ENCODE measurements at places on chromosomes 3 and 15.

DNA sequence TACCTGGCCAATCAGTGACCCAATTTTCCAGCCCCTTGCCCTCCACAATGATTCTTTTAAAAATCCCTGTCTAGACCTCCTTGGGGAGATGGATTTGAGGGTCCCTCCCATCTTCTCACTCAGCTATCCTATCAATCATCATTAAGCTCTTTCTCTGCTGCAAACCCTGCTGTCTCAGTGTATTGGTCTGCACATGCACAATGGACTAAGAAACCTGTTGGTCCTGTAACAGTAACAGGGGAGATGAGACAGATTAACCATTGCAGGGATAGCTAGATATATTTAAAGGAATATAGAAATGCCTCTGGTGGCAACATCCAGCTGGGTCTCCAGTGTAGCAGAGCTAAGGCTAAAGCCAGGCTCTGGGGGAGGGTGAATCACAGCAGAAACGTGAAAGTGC is 74.6 kb upstream of the CHRNA7 start:
- no peak for DNase-seq

DNA sequence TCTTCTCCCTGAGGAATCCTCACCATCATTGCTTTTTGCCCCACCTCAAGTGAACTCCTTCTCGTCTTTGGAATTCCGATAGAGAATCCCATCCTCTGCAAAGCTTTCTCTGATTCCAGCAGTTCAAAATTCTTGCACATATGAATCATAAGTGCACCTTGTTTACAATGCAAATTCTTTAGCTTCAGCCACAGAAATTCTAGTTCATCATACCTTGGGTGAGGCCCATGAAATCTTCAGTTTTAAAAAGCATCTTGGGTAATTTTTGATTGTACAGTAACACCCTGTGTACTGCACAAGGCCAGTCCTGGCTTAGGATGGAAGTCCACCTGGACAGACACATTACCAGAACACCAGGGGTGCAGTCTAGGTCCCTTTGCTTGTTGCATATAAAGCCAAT is 30.8 kb downstream of the MDFIC2 start:
- DNase-seq, result no peak

DNA sequence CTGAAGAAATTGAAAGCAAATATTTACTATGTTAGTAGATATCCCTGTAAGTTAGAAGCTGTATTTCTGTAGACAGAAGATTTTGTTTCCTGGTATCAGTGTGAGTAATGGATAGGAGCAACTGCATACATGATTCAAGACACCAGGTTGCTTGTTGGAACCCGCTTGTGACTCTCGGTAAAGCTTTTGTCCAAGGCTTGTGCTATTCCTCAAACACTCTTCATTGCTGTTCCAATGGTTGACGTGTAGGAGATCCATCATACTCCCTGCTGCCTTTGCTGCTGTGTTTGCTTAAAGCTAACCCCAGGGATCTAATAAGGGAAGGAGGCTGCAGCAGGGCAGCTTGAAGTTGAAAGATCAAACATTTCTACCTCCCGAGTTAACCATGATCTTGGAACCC is 160.1 kb downstream of the RSRC1 start:
- no peak for DNase-seq

GRCh38 chr3:69009559-69010410 is 3.7 kb downstream of the EOGT start:
- DNase-seq, result no peak

DNA sequence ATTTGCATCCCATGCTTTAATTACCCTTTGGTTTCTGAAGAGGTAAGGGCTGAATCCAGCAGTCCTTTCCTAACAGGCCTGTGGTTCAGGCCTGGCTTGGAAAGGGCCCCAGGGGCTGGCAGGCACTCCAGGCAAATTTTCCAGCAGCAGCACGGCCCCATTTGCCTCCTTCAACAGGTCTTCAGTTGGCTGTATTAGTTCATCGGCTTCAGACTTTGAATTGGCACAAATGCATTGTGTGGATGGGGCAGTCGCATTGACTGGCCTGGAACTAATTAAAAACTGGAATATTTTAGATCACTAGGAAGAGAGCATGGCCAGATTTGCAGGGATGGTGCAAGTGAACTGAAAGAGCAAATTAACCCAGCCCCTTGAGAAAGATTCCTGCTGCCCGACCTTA is 207.8 kb upstream of the MCTP2 start:
- no peak for DNase-seq

GRCh38 chr3:155682426-155683343 is 62.2 kb downstream of the PLCH1 start:
- no peak for DNase-seq

DNA sequence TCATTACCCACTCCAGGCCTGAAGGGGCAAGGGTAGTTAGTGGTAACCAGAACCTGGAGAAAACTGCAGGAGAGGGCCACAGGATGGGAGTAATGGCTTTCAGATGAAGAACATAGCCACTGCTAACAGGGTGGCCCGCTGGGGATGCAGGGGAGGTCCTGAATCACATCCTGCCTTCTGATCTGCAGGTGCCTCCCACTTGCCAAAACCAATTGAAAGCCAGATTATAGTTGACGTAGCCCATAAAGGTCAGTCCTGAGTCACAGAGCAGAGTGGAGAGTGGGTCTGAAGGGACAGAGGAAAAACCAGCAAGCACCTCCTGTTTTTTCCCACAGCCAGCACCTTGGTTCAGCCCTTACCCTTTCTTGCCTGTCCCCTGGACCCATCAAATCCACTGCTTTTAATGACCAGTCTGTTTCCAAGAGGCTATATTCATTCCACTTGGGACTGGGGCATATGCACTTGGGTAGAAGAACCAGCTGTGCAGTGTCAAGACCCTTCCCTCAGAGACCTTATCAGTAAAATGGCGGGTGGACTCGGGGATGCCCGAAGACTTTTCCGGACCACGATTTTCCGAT is 646 bp upstream of the SLC35G2 start:
- DNase-seq, result peak; percentile 21

DNA sequence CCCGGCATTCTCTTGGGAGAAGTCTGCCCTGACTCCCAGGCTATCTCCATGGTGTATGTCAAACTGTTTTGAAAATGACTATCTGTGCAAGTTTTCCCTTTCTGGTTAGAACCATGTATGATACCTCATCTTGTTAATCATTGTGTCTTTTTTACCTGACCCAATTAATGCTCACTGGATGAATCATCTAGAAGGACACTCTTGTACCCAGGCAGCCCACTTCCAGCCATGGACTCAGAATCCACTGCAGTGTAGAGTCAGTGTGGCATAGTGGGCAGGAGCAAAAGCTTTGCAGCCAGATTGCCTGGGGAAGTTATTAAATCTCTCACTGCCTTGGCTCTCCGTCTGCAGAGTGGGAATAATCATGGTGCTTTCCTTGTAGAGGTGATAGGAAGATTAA is 1.2 kb downstream of the FAM3D start:
- no peak for DNase-seq

DNA sequence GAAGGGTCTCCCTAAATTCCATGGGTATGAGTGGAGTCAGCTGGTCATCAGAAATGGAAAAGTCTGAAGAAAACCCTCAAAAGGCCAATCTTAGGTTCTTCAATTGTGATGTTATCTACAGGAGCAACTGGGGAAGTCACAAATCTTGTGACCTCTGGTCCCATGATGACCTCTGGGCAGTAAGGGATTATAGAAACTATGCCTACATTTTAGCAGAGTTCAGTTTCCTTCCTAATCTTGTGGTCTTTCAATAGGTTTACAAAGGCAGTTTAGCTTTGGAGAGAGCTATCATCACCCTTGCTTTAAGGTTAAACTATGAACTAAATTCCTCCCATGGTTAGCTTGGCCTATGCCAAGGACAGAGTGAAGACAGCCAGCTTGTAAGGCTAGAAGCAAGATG is 225.1 kb downstream of the DPH6 start:
- no peak for DNase-seq

DNA sequence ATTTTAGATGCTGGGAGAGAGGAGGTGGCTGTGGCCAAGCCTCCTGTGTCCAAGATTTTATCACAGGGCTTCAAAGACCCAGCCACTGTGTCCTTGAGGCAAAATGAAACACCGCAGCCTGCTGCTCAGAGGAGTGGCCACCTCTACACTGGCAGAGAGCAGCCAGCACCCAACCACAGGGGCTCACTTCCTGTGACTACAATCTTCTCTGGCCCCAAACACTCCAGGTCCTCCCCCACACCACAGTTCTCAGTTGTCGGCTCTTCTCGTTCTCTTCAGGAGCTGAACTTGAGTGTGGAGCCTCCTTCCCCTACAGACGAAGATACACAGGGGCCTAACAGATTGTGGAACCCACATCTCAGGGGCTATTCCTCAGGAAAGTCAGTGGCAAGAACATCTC is 45.6 kb downstream of the CDAN1 start:
- no peak for DNase-seq

- DNase-seq, result no peak
Observed at GRCh38 chr15:83104141-83104540, 3.3 kb upstream of the TM6SF1 start.

GRCh38 chr15:43165801-43166325 is 19.3 kb upstream of the CCNDBP1 start:
- no peak for DNase-seq

DNA sequence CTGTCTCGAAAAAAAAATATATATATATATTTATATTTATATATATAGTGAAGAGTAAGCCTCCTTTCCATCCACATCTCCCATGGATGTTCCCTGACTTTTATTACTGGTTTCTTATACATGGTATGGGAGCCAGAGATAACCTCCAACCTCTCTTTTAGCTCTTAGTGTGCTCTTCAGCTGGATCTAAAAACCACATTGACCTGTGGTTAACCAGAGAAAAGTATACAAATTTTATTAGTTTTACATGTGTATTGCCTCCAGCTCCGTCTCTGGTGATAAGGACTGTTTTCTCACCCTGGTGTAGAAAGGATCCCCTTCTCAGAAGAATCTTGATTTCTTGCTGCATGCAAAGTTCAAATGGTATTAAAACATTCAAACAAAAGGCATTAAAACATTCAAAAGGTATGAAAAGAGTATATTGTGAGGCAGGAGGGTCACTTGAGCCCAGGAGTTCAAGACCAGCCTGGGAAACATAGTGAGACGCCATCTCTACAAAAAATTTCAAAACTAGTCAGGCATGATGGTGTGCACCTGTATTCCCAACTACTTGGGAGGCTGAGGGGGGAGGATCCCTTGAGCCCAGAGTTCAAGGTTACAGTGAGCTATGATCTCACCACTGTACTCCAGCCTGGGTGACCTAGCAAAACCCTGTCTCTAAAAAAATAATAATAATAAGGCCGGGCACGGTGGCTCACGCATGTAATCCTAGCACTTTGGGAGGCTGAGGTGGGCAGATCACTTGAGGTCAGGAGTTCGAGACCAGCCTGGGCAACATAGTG is 13.5 kb upstream of the TTBK2 start:
- DNase-seq, result no peak

DNA sequence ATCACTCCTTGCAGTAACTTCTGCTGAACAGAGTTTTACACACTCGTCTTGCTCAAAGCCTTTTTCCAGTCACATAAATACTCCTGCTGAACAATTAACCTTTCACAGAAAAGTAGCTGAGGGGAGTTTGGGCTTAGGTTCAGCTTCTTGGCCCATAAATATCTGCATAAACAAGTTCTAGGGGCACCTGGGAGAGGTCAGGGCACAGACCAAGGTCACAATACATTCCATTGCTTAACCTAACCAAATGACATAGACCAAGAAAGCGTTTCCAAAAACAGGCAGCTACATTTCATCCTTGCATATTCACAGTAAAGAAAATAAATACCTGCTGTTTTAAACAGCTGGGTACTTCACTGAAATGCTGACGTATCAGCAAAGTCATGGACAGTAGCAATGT is 101.3 kb downstream of the THRB start:
- no peak for DNase-seq

GRCh38 chr3:46978985-46979944 is at the start of gene NBEAL2:
Gene NBEAL2 (plus strand): TSS chr3:46979666. CDS start chr3:46979862, 196 bp downstream.
- peak; percentile 92 for DNase-seq

- no peak for DNase-seq
Observed at GRCh38 chr3:11545186-11545851, 98.4 kb downstream of the VGLL4 start.

DNA sequence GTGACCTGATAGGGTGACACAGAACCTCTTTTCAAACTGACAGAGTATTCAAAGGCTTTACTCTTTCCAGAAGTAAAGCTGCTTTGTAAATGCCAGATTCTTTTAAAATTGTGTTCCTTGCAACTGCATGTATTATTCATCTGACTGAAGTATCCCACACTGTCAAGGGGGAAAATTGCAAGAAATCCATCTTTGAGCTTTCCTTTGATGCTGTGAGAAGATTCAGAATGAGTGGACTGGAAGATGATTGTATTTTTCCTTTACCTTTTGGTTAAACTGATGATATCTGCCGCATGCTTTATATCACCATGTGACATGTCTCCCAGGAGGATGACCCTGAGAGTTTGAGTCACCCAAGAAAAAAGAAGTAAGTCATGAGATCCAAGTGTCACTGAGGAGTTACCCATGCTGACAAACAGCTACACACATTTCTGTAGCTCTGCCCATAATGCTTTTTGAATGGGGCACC is 250.8 kb upstream of the CBLB start:
- DNase-seq, result no peak

GRCh38 chr3:48863122-48863521 is 15.4 kb upstream of the PRKAR2A start:
- DNase-seq, result no peak

GRCh38 chr3:108525256-108525655 is 14.9 kb upstream of the MYH15 start:
- DNase-seq, result no peak

DNA sequence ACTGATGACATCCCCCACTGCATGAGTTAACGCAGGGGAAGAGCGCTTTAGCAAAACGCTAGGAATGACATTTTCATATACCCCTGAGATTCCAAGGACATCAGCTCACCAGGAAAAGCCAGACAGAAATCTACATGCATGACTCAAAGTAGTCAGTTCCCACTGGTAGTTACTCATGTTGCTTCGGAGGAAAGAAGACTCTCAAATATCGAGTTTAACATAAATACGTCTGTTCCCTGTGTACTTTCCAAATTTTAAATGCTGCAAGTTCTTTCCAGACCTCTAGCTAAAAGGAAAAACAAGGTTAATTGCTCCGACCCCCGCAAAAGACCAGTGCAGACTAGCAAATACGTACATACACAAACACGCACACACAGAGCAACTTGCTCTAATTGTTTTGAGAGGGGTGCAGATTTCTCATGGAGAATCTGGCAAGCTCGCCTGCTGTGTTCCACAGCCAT is 115.4 kb upstream of the PRICKLE2 start:
- no peak for DNase-seq

DNA sequence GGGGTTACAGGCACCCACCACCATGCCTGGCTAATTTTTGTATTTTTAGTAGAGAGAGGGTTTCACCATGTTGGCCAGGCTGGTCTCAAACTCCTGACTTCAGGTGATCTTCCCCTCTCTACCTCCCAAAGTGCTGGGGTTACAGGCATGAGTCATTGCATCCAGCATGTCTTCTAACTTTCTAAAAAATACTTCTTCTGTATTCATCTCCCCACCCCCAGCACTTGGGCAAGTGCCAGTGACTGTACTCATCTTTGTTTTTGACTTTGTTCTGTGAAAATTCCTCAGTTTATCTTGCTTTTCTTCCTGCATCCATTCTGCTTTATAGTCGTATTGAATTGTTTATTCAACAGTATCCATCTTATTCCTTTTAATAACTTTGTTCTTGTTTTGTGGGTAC is 47.6 kb downstream of the ARIH1 start:
- no peak for DNase-seq
